Cortex of kidney (tissue), 1 donor: ENCODE measurements at places on chromosomes 3 and 15.

DNA sequence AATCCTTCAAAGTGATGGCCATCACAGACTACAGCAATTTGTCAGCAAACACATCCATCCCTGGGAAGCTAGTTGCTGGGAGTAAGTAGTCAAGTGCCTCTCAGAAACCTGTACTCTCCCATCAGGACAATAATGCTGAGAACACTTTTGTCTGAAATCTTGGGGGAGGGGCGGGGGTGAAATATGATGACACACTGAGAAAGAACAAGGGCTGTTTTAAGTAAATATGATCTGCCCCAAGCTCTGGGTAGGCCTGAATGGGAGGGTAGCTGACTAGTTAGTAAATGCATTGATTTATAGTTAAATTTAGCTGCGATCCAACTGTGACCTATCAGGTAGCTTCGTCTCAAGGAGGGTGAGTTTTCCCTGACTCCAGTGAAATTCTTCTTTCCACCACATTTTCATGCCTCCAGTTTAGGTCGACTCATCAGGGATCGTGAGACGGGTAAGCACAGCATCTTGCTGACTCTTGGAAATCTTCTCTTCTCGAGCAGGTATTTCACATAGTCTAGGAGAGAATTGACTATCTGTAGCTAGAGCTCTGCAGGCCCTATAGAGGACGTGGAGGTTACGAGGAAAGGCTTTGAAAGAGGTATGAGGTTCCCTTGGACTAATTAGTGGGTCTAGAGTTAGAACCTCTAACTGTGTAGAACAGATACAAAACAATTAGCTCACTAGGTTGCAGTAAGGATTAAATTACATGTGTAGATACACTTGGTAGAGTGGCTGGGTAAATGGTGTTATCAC lies 213.4 kb upstream of the SLC2A2 start:
- DNase-seq, result no peak

- no peak for DNase-seq
These were observed 38.0 kb downstream of the SEC22A start for GRCh38 chr3:123239756-123240155.

DNA sequence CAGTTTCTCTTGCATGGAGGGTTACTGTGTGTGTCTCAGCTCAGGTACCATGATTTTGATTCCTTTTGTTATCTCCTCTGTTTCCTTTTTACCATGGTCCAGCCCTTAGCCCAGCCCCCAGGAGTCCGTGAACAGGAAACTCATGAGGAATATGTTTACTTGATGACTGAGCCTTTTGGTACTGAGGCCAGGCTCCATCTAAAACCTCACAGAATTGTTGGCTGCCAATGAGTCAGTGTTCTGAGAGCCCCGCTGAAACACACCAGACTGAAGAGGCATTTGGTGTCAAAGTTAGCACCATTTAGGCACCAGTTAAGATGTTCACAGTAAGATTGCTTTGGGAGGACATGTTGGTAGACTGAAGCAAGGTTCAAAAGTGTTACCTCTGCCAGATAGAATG lies 80.9 kb downstream of the DGKG start:
- no peak for DNase-seq

GRCh38 chr3:38651153-38651789 lies 1.8 kb upstream of the SCN5A start:
- no peak for DNase-seq

DNA sequence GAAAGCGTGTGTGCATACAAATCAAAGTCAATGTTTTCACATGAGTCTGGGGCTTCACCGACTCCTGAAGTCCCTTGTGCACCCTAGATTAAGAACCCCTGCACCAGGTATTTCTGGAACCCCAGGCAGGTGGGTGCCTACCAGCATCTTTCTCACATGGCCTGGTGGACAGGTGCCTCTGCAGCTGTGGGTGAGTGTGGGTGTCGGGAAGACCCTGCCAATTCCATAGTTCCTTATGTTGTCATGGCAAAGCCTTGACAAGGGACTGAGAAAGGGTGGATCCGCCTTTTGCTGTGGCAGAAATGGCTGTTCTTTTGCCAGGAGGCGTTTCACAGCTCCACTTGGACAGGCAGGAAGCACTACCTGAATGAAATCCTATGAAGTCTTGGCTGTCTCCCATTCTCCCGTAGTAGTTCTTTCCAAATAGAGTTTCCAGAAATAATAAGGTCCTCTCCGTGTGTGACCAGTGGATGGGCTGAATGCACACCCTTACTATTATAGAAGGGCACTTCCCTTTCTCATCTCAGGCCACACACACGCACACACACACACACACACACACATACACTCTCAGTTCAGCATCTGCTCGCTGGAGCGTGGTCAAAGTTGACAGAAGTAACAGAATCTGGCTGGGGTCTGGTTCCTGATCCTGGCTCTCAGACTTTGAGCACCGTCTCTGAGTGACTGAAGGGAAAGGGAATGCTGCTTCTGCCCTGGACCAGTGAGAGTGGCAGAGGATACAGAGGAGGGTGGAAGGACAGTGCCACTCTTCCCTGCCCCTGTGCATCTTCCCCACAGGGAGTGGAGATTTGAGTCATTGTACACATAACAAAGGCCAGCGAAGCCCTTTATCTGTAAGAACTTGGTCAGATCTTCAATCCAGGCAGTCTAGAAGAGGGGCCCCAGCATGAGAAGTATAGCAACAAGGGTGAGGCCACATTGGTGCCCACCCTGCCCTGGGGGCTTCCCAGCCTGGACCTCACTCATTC lies 38.7 kb downstream of the PDIA5 start:
- no peak for DNase-seq

- DNase-seq, result no peak
These were observed 410.6 kb downstream of the RAP2B start for GRCh38 chr3:153572654-153573053.

- DNase-seq, result no peak
These were observed 300.6 kb downstream of the SATB1 start for GRCh38 chr3:18124501-18124900.

DNA sequence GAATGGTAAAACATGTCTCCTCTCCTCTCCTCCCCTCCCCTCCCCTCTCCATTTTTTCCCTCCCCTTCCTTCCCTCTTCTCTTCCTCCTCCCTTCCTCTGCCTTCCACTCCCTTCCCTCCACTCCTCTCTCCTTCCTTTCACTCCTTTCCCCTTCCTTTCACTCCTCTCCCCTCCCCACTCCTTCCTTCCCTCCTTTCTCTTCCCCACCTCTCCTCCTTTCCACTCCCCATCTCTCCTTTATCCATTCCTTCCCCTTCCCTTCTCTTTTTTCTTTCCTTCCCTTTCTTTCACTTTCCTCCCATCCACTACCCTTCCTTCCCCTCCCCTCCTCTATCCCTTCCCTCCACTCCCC lies 621.9 kb downstream of the AGBL1 start:
- DNase-seq, result no peak

DNA sequence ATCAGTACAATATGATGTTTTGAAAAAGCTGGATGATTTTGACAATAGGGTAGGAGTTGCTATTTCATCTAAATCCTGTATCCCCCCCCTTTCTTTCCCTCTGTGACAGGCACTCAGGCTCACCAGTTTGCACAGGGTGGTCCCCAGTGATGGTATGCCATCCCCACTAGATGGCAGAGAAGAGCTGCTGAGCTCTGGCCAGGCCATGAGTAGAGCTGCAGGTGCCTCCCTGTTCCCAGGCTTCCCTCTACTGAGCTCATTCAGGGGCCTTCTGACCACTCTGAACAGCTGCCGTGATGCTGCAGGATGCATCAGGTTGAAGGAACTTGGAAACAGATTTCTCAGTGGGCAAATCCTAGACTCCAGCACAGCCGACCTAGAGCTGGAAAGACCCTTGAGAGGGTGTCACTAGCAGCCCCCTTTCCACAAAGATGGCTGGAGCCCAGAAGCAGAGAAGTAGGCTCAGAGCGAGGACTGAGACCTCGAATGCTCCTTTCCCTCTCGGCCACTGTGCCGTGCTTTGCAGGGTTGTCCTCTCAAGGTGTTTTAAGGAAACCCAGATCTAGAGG lies 45.1 kb downstream of the EFCAB12 start:
- no peak for DNase-seq

DNA sequence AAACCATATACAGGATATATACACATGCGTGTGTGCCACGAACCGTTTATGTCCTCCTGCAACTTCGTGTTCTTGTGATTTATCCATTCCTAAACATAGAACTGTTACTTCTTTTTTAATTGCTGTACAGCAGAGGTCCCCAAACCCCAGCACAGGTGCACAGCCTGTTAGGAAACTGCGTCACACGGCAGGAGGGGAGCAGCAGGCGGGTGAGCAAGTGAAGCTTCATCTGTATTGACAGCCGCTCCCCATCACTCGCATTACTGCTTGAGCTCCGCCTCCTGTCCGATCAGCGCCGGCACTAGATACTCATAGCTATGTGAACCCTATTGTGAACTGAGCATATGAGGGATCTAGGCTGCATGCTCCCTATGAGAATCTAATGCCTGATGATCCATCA lies 34.9 kb upstream of the NRROS start:
- DNase-seq, result no peak

DNA sequence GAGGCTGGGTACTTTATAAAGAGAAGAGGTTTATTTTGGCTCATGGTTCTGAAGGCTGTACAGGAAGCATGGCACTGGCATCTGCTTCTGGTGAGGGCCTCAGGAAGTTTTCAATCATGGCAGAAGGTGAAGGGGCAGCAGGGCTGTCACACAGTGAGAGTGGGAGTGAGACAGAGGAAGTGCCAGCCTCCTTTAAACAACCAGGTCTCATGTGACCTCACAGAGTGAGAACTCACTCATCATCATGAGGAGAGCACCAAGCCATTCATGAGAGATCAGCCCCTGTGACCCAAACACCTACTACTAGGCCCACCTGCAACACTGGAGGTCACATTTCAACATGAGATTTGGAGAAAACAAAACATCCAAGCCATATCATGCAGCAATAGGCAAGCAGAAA lies 9.3 kb upstream of the RFTN1 start:
- DNase-seq, result no peak

DNA sequence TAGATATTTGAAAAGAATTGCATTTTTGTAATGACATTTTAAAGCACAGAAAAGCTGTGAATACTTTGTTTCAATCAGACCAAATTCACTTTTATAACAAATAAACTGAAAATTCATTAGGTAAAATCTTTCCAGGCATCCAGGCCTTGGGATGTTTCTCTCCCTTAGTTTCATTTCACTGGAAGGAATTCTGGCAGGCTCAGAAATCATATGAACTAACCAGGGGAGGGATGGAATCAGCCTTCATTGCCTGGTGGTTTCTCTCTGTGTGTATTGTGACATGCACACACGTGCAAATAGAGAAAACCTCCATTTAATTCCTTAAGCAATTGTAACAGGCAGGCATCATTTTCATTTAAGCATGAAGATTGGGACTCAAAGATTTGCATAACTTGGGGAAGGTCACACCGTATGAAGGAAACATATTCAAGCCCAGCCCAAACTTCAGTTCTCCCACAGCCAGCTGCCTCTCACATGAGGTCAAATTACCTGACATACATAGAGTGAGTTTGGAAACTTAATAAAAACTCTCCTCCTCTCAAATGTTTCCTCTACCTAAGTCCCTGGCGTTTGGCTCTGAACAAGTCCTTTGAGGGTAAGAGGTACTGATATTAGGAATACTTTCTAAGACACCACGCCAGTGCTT lies 376.1 kb upstream of the MCTP2 start:
- DNase-seq, result no peak

- no peak for DNase-seq
These were observed 70.5 kb upstream of the XCR1 start for GRCh38 chr3:46097691-46098241.

GRCh38 chr3:52106951-52107611 lies 47.1 kb downstream of the POC1A start:
- no peak for DNase-seq

- DNase-seq, result no peak
These were observed 40.2 kb downstream of the TRANK1 start for GRCh38 chr3:36904641-36905040.

DNA sequence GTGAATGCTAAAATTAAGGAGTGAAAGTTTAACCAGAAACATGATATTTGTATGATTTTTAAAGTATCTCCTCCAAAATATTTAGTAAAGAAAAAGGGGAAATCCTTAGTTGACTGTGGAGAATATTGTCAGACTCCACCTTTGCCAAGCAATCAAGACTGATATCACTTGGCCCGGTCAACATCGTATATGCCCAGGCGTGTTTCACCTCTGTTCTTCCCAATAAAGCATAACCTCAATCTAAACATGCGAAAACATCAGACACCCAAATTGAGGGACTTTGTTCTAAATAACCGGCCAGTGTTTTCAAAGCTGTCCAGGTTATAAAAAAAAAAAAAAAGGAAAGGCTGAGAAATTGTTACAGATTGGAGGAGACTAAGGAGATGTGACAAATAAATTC lies 54.2 kb upstream of the PPP4R2 start:
- DNase-seq, result no peak

GRCh38 chr15:58966698-58967097 lies 20.8 kb upstream of the RNF111 start:
- no peak for DNase-seq

GRCh38 chr3:47678446-47679338 lies 100.0 kb upstream of the CSPG5 start:
- DNase-seq, result no peak

DNA sequence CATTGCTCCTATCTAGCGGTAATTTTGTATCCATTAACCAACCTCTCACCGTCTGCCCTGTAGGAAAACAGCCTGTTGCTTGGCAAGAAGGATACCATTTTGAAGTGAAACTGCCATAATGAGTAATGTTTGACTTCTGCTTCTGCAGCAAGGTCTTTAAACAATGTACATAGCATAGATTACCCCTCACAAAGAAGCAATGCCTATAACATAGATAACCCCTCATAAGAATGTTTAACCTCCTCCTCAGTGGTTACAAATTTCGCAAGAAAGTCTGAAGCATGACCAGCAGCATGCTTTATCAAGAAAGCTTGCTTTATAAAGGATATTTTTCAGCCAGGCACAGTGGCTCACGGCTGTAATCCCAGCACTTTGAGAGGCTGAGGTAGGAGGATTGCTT lies 61.2 kb upstream of the MFGE8 start:
- DNase-seq, result no peak

GRCh38 chr15:61157933-61158332 lies 71.2 kb downstream of the RORA start:
- no peak for DNase-seq

DNA sequence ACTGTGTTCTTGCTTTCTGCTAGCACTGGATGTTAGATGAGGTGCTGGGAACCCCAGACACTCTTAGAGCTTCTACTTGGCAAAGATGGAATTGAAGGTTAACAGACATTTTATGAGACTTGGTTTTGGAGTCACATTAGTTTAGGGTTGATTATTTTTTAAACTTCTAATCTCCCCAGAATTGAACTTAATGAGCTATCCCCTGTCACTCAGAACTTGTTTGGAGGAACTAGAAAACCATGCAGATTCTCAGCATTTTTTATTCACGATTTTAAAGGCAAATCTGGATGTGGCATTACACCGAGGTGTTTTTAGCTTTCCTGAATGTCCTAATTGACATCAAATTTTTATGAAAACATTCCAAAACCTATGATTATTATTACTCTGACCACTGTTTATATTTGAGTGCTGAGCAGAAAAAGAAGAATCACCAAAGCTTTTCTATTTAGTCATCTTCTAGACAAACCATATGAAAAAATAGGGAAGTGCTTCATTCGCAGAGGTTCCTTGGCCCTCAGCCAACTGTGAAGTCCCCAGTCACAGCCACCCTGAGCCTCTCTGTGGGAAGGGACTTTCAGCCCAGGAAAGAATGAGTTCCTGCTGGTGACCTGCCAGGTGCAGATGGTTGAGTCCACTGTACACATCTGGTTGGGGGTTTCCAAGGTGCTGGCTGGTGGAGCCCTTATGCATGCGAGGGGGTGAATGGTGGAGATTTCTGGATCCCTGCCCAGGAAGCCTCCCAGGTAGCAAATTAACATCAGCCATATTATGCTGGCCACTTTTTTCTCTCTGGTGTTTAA lies 196.0 kb upstream of the TOPAZ1 start:
- DNase-seq, result no peak

GRCh38 chr3:63687278-63688225 lies 35.1 kb downstream of the SNTN start:
- DNase-seq, result no peak
